SHP77 treated with DMSO at 0.1 percent for 48 hours (cell line): ENCODE measurements at places on chromosomes 3 and 15.

GRCh38 chr3:47223755-47224154, 58.8 kb downstream of the KIF9 start:
- no peak for DNase-seq

DNA sequence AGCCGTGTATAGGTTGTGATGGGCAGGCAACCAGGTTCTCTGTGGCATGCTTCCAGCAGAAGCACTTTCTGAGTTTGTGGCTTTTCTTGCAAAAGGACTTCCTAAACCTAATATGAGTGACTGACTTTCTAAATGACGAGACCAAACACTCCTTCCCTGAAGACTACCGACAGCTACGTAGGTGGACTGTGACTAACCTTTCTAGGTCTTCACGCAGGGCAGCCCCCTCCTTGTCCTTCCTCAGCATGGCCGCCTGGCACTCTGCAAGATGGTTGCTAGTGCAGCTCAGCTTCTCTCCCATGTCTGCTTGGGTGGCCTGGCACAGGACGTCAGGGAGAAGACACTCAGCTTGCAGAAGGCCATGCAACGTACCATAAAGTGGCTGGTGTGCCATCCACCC, 20.9 kb downstream of the CXCR6 start:
- DNase-seq: no peak

- DNase-seq: no peak
These were observed 75.2 kb downstream of the APBA2 start for GRCh38 chr15:28960979-28961378.

DNA sequence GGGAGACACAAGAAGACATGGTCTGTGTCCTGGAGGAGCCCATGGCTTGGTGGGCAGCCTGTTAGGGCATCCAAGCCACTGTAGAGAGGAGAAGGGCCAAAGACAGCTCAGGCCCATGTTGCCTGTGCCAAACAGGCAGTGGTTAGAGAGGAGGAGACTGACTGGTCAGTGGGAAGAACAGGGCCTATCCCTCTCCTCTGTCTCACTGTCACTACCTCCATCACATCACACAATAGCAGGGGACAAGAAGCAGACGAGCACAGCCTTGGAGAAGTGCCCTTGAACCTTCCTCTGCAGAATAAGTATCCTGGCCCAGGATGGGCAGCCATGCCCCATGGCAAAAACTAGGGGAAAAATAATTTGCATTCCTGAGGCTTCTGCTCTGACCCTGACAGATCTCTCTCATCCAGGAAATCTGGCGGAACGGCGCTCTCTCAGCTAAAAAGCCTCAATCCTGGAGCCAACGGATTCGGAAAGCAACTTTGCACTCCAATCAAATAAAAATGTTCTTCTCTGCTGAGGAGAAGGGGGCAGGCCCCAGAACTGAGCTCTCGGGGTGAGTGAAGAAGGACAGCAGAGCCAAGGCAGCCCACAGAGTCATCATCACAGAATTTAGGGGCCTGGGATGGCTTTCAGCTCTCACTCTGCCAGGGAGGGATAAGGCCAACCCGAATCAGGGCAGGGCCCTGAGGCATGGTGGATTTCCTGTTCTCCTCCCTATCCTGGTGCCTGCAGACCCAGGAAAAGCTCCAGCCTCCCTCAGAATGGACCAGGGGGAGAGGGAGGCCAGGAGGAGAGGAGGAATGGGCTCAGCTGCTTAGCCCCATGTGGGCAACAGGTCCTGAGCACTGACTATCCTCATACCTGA, 1.6 kb downstream of the SHF start:
- no peak for DNase-seq

DNA sequence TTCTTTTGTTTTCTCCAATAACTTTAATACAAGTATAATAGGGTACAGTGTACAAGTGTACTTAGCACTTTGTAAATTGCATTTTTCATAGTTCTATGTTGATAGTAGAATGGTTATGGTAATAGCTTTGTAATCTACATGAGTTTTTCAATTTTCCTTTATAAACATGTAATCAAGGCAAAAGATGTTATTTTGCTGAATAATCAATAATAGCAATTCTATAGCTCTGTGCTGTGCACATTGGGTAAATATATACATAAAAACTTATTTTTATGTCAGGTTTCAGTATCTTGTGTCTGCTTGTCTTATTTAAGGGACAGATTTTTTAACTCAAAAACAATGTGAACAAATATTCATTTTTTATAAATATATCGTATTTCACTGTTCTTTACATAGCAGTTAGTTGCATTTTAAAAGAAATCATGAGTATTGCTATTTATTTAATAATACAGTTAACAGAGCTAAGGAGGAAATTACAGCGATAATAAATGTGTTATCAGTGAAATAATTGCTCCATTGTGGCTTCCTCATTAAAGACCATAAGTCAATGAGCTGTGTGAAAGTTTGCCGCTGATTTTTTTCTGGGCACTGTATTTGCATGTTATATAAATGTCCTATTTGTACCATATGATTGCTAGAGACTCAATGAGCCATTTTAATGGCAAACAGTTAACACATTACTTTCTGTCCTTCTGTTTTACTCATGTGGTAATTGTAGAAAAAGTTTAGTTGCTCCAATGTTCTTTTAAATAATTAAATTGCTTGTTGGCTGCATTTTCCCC, 214.6 kb upstream of the STAC start:
- no peak for DNase-seq
